Amniotic epithelial cell (primary cell): ENCODE measurements at places on chromosomes 12 and 14.

GRCh38 chr12:20367583-20368113, 689 bp upstream of the PDE3A start:
- no peak for DNase-seq

- peak; percentile 79 for DNase-seq
These were observed 20.6 kb upstream of the ITGA5 start for GRCh38 chr12:54439521-54440255.

DNA sequence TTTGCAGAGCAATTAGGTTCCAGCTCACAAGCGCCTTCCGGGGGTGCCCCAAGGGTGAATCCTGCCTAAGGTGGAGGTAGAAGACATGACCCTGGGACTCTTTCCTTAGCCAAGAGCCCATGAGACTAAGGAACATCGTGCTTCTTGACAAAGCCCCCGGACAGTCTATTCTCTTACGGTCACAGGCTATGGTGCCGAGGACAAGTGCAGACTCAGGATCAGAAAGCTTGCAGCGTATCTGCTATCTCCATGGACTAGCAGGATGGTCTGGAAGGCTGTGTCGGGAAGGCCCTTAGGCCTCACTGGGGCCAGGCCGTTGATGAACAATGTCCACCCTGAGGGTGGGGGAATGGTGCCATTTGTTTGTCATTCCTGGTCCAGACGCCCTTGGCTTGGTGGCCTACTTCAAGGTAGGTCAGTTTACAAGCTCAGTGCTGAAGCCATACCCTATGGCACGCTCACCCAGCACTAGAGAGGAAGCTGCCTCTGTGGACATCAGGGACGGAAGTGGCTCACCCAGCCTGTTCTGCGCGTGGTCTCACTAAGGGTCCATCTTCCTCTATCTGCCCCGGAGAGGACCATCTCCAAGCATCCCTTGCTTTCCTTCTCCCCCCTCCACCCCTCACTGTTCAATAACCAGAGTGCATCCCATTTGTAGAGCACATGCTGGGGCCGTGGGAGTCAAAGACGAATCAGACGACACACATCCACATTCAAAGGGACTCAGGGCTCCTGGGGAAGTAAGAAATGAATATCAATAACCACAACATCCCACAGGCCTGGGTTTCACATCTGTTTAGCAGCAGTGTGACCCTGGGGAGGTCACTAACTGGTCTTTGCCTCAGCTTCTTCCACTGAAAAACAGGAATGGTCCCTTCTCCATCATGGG, 45.0 kb upstream of the IQSEC3 start:
- no peak for DNase-seq

DNA sequence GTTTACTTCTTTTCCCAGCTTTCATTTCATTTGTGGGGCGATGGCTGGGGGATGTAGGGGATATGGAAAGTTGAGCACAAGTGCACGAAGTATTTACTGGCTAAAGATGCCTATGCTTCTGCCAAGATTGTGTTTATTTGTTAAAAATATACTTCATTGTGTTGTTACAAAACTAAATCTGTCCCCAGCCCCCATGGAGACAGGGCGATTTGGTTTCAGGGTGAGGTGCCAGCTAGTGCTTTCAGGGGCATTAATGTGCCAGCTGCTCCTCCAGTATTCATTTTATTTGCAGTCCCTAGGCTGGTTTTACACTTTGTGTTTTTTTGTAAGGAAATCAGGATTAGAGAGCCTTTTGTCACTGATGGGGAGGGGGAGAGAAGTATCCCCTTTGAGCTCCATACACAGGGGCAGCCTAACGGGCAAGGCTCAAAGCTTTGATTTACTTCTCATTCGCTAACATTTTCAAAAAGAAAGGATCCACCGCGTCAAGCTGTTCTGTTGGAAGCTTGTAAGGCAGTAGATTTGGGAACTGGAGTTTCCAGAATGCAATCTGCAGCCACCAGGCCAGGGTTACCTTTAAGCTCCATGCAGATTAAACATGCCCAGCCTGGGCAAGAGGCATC, 198.7 kb upstream of the PLEKHG7 start:
- DNase-seq, result no peak

DNA sequence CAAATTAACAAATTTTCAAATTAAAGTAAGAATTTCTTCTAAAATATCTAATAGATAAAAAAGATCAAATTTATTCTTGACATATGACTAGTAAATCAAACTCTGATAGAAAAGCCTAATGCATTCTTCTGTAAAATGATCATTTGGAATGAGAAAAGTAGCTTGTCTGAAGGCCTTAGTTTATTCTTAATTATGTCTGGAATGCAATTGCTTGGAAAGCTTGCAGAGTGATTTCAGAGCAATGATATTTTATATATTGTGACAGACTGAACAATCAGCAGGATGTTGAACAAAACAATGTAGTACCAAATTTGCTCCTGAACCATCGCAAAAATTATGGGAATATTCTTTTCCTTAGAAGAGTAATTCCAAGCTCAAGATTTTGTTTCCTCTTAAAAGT, 789.6 kb upstream of the NOVA1 start:
- DNase-seq, result no peak

DNA sequence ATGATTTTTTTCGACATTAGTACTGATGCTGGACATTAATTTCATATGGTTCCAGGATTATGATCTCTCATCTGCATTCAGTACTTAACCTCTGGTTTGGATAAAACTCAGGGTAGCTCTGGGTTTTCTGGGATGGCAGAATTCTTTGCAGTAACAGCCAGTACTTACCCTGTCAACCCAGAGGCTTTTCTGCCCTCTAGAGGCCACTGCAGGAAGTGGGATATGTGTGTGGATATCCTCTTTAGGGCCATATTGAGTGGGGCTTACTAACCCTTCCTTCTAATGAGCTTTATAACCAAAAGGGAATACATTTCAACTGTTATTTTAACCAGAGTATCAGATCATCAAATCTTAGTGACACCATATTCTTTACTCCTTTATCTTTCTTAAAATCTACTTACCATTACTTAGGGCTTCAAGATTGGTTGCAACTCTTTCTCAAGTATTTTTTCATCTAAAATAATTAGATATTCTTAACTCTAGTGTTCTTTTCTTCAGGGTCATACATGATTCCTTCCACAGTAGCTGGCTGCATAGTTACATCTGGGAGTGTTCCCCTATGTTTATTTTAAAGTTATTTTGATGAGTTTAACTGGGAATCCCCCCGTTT, 488.0 kb upstream of the STXBP6 start:
- no peak for DNase-seq

DNA sequence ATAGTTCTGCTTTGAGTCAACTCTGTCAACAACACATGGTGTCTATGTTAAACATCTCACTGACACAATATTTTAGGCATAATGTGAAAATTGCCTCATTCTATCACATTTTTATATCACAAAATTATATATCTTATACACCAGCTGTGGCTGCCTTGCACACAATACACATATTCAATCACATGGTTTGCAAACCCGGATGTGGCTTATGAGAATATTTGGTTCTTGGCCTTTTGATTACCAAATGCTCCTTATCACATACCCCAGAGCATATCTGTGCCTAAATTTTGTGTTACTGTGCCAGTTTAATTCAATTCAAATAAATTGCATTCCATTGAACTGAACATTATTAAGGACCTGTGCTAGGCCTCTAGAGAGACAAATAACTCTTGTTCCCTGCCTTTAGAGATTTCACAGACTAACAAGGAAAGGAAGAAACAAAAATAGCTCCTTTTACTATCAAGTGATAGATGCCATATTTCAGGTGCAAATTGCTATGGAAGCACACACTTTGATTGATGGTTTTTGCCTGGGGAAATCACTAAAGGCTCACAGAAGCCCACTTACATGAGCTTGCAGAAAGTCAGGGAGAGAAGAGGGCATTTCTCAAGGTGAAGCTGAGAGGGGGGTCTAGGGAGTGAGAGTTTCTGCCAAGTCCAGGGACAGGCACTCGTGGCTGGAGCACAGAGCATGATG, 63.4 kb downstream of the PPP1R36 start:
- no peak for DNase-seq

DNA sequence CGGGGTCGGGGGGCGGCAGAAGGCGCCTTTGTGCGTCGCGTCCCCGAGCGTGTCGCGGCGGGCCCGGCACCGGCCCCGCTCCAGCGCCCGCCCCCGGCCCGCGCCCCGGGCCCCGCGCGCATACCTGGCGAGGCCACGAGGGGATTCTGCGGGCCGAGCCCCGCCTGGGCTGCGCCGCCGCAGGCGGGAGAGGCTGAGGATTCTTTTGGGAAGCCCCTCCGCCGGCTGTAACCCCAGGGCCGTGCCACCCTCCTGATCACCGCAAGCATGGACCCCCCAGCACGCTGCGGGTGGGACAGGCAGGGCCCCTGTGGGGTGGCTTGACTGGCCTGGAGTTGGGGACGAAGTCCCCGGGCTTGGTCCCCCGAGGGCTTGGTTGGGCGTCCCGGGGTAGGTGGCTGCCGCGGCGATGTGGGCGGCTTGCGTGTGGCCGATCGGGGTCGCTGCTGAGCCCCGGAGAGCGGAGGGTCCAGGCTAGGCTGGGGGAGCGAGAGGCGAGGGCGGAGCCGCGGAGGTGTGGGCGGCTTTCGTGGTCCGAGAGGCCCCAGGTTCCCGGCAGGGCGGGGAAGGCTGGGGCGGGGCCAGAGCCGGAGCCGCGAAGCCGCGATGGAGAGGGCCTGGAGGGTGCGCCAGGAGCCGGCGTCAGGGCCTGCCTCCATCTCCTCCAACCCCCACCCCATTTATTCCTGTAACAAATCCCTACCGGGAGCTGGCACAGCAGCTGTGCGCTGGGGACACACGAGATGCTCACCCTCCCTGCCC, 28.4 kb upstream of the GPR132 start:
- peak; percentile 71 for DNase-seq

GRCh38 chr12:121968876-121969275, 50.5 kb downstream of the CFAP251 start:
- DNase-seq, result no peak
